Hindlimb muscle (tissue), 1 donor: ENCODE measurements at places on chromosomes 4 and X. TPM values are rescaled to one million over a fixed set of nuclear protein-coding genes. Genes with fewer than 3 reads are reported as not detected.

The GPR78 gene
- polyA plus RNA-seq = 0.75 TPM

The FAM200B gene
- 29.0 TPM for polyA plus RNA-seq

The ARAP2 gene
- 1.4 TPM for polyA plus RNA-seq

The PPP1R2C gene
- not detected for polyA plus RNA-seq

The HTN1 gene
- polyA plus RNA-seq = 0.05 TPM

The ESX1 gene
- not detected for polyA plus RNA-seq

GRCh38 chrX:18927558-18927957 is 56.4 kb downstream of the PHKA2 start:
- no peak for DNase-seq

DNA sequence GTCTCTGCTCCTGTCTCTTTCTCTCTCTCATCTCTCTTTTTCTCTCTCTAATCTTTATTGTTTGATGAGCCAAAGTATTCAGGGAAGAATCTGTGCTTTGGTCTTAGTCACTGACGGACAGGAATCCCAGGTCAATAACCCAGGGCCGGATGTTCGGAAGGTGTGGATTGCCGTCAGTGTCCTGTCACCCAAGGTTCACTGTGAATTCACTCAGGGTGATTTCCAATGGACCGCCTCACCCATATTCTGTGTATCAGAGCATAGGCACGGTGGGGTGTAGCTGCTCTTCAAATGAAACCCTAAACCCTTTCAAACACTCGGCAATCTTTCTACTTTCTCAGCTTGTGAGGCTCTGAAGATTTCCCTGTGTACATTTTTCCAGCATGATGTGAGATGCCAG is 144.6 kb upstream of the GPC4 start:
- no peak for DNase-seq

- no peak for DNase-seq
Observed at GRCh38 chrX:67604979-67605703, 61.3 kb downstream of the AR start.

DNA sequence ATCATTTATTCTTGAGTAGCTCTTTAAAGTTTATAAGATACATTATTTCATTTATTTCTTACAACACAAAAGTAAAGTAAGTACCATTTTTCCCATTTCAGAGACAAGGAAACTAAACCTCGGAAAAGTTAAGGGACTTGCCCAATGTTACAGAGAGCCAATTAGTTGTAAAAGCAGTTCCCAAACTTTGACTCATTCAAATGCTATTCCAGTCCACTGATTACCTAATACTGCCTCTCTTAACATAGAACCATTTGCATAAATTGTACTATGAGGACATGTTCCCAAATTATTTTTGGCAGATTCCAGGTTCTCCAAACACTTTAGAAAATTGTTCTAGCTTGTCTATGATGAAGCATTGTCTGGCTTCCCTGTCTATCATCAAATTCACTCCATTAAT is 45.6 kb upstream of the GRIA3 start:
- DNase-seq = no peak

DNA sequence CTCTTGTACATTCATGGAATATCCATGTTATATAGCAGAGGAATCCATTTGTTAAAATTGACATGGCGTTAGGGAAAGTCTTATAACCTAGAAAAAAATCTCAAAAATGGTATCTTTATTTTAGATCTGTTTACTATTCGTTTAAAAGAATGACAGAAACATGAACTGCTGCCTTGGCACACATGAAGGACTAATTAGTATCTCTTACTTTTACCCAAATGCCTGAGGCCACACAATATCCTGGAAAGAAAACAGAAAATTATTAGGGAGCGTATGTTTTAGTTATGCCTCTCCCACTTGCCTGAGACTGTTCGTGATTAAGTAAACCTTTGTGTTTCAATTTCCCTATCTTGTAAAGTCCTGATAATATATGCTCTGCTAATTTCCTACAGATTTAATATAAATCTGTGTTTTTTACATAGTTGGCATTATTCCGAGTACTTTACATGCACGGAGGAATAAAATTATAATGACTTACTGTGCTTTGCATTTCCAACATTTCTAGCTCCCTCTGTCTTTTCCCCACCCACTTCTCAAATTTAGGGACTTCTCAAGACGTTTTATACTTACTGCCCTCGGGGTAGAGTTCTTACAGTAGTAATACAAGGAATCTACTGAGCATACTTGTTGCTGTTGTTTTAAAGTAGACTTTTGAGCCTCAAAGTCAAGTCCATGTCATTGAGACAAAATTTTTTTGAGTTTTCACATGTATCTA is 147.3 kb downstream of the VEGFC start:
- DNase-seq = no peak

- DNase-seq = no peak
Observed at GRCh38 chr4:122331195-122331594, 47.6 kb upstream of the ADAD1 start.

GRCh38 chrX:124045109-124045508 is 83.6 kb downstream of the STAG2 start:
- DNase-seq = no peak

- no peak for DNase-seq
Observed at GRCh38 chr4:45324455-45325417, 598.4 kb upstream of the GNPDA2 start.

- no peak for DNase-seq
Observed at GRCh38 chrX:72569786-72570185, 2.9 kb downstream of the HDAC8 start.

DNA sequence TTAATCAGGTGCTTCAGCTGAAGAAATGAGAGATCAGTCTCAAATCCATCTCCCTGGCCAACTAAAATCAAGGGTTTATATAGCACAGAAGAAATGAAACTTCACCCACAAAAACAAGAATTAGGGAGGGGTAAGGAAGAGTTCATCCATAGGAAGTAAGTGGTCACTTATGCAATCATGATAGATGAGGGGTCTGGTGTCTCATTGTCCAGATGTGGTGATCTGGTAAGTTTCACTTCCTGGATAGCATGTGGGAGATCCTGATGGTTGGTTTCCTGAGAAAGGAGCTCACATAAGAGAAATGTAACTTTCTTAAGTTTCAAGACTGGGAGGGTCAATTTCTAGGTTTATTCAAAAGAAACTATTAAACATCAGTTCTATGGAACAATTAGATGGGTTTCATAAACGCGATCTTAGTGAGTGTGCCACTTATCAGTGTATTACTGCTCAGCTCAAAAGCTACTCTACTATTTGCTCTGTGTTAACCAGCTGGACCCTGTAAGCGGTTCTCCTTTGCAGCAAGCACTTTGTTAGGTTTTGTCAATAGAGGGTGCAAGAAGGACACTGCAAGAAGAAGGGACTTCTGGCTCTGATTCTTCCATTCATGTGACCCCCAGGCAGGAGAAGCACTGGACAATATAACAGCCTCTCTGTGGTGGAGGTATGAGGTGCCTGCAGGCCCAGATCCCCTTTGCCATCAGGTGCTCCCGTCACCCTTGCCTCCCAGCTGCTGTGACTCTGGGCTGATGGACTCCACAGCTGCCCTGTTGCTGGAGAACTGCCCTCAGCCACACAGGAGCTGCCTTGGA is 35.4 kb upstream of the HPSE start:
- DNase-seq = no peak

GRCh38 chr4:184328022-184328736 is 110.5 kb upstream of the ENPP6 start:
- no peak for DNase-seq

GRCh38 chr4:24055623-24056022 is 165.8 kb upstream of the PPARGC1A start:
- DNase-seq = no peak

- DNase-seq = no peak
Observed at GRCh38 chrX:106599411-106599810, 12.4 kb upstream of the RADX start.

DNA sequence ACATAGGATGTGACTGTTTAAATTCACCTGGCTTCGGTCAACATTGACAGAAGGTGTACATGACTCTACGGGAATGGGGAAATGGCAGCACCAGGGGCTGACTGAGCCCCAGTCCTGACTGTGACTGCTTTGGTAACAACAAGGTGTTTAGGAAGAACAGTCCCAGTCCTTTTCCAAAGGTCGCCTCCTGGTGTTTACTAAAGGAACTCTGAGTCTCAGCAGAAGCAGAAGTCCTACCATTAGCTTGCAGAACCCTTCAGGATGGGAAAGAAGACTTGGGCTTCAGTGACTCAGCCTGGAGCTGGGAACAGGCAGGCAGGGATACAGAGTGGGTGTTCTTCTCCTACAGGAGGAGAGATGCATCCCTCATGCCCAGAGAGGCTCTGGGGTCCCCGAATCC is 103.3 kb downstream of the MGST2 start:
- DNase-seq = no peak

DNA sequence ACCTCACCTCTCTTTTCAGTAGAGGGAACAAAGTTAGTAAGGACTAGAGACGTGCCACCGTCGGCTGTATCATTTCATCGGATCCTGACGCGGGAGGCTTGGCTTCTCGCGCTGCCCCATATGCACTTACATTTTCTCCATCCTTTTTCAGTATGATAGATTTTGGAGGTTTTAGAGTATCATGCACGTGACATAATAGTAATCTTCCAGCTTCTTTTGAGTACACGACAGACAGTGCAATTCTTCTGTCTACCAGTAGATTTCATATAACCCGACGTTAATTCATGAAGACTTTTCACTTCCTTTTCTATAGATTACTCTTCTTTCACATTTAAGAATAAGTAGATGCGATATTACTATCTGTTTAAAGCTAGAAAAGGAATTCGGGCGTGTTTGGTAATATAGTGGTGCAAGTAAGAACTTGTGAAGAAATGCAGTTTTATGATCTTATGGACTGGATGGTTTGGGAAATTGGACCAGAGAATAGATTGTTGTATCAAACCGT is 1.0 kb downstream of the CDS1 start:
- peak; percentile 3 for DNase-seq

- DNase-seq = no peak
Observed at GRCh38 chr4:110305455-110305854, 107.0 kb upstream of the ELOVL6 start.

DNA sequence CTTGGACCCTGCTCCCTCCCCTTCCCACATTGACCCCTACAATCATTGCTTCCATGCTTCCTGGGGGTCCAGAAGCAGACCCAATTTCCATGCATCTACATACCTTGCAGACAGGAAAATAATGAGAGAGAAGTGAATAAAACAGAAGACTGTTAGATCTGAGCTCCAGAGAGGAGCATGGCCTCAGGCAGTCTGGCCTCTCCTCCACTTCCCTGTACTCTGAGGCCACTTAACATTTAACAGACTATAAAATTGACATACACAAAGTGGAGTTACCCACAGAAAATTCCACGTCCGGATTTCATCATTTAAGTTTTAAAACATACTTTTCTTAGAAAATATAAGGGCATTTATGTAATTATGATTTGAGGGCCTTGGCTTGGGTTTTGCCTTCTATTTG is 2.1 kb upstream of the PRSS12 start:
- DNase-seq = no peak

- DNase-seq = peak; percentile 73
Observed at GRCh38 chr4:74133786-74134499, 24.0 kb upstream of the MTHFD2L start.

- DNase-seq = no peak
Observed at GRCh38 chr4:544386-545105, 31.5 kb downstream of the TMEM271 start.
